ENCODE measurements at places on chromosomes 6 and 20.
A peak's percentile ranks its signal among the peaks of the same experiment; 100 is the strongest.

DNA sequence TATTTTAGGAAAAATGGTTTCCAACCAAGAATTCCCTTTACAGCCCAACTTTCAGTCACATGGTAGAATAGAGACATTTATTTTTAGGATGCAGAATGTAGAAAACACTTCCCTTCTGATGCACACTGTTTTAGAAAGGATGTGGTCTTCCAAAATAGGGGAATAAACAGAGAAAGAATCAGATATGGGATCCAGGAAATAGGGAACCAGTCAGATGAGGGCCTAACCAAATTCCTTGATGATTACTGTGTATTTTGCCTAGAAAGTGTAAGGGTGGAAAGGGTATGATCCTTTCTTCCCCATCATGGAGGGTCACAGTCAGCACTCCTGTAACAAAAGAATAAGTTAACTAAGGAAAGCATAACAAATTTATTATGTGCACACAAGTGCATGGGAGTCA, 27.4 kb downstream of the SLX4IP start:
- DNase-seq, result no peak

GRCh38 chr6:22146931-22147701, 149.7 kb downstream of the PRL start:
- no peak for DNase-seq

- no peak for DNase-seq
Measured at GRCh38 chr6:15447546-15448267, 201.8 kb downstream of the JARID2 start.

DNA sequence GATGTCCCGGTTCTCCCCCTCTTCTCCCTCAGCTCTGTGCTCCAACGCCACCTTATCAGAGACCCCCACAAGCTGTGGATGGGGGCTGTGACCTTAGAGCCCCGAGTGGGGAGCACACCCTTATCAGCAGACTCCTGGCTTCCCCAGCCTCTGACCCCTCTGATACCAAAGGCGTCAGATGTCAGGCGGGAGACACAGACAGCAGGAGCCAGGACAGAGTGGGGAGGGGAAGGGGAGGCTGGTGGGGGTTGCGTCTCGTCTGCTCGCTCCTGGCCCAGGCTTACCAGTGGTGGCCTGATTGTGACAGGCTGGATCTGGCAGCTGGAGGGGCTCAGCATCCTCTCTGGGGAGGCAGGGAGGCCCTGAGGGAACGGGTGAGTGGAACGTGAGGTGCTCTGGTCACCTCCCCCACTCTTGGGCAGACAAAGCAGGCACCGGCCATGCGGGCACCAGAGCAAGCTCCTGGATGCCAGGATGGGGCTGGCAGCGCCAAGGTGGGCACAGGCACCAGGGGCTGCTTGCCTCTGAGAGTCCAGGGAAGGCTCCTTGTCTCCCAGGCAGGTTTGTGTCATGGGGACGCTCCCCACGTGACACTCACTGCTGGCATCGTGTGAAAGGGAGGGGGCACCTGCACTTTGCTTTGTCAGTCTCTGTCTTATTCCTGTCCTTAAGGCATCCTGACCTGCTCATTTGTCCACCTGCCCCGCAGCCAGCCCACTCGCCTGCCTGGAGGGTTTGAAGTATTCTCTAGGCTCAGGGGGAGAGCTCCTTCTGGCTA, 27.8 kb upstream of the GATA5 start:
- no peak for DNase-seq

GRCh38 chr20:25046181-25046641, 11.7 kb downstream of the ACSS1 start:
- no peak for DNase-seq

GRCh38 chr6:63188828-63189227, 22.4 kb upstream of the FKBP1C start:
- no peak for DNase-seq

DNA sequence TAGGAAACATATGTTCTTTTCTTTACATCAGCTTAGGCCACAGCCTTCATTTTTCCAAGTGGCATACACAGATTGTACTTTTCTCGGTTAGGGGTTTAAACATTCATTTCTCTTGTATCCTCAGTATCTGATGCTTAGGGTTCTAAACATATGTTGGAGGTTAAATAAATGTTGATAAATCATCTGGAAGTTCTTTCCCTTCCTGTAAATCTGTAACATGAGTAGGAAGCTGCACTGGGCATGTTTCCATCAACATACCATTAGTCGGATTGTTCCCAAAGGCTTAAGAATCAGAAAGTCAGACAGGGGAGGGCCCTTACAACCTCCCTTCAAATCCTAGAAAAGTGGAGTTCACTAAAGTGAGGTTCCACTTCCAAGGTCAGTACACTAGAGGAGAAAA, 54.8 kb upstream of the BCLAF1 start:
- no peak for DNase-seq

- peak; percentile 28 for DNase-seq
Measured at GRCh38 chr6:140586426-140587061, 1212.1 kb upstream of the CITED2 start.

GRCh38 chr6:156729248-156729647, 47.9 kb upstream of the ARID1B start:
- no peak for DNase-seq

GRCh38 chr6:57315111-57315510, 2.3 kb upstream of the PRIM2 start:
- DNase-seq, result no peak

GRCh38 chr6:5626727-5627426, 365.6 kb downstream of the FARS2 start:
- no peak for DNase-seq

DNA sequence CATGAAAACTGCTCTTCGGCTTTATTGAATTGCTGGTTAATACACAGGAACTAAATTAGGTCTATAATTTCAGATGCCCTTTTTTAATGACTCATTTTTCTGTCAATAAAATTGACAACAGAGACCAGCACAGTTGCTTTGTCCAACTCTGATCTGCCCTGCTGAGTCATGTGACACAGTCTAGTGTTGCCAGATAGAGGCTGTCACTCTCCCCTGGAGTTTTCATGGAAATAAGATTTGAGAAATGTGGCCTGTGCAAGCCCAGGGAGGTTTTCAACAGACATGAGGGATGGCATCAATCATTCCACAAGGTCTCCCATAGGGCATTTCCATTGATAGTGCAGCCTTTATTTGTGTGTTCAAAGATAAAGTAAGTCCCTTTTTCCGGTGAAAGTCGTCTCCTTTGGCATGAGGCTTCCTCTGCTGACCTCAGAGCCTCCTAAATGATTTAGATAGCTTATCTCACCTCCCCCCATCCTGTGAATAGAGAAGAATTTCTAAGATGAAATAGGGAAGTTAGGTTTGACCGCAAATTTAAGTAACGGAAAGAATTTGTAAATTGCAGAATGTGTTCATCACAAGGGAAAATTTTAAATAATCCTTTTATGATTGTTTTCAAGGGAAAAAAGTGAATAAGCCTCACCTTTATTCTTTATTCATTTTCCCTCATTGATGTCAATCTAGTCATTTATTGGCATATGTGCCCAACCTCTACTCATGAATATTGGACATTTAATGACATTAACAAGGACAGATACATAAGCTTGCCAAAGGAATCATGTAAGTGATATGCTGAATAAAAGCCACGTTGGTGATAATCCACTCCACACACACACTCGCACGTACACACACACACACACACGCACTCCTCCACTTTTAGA, 277.7 kb downstream of the ADGB start:
- DNase-seq, result no peak

DNA sequence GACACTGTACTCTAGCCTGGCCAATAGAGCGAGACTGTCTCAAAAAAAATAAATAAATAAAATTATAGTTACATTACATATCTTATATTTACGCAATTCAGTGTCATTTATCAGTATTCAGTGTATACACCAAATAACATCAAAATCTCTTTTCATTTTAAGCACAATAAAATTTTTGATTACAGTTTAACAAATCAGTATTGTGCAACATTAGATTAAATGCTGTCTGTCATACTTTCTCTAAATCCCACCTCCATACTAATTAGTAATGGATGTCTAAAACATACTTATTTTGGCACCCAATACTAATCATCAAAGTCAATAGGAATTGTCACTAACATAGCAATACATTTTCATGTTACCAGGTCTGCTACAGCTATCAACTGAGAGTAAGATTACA, 27.4 kb downstream of the IBTK start:
- no peak for DNase-seq

DNA sequence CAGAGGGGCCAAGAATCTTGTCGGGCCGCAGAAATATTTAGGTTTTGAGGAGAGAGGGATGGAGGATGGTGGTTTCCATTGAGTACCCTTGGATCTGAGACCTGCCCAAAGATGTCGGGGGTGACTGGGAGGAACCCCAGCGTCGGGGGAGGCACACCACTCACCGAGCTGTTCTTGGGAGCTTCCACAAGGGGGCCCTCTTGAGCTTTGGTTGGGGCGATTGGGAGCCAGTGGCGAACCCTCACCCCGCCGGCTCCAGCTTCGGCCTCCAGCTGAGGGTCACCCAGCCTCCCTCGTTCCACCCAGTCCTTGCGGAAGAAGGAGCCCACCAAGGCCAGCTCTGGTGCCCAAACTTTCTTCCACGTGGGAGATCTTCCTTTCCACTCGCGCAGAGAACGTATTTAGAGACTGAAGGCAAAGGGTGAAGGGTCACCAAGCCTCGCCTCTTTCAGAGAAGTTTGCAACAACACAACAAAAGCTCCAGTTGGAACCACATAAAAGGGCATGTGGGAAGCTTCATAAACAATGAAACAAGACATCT, 33.6 kb downstream of the APCDD1L start:
- peak; percentile 85 for DNase-seq

GRCh38 chr6:51479296-51479695, 608.1 kb downstream of the PKHD1 start:
- DNase-seq, result no peak

GRCh38 chr6:20182069-20182468, 30.2 kb downstream of the MBOAT1 start:
- DNase-seq, result no peak

DNA sequence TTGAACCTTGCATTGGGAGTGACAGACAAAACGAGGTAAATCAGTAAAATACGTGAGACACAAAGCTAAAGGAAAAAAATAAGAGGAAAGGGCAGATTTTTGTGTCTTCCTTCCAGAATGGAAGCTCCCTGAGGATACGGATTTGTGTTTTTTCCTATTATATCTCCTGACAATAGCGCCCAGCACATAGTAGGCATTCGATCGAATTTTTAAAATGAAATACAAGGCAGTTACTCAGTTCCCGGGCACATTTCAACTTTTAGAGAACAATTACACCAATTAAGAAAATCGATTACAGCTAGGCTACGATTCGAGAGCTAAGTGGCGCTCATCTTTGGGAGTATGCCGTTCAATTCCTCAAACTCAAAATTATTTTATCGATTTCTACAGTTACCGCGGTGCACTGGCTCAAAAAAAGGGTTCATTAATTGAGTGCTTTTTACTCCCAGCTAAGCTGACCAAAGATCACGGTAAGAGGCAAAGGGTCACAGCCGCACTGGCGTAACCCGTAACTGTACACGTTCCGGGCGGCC, 443 bp downstream of the RMND1 start:
- DNase-seq, result no peak

- peak; percentile 53 for DNase-seq
Measured at GRCh38 chr20:10447028-10447427, 11.9 kb downstream of the SLX4IP start.

GRCh38 chr6:170209354-170210025, 81.4 kb downstream of the DLL1 start:
- DNase-seq, result no peak

GRCh38 chr20:10242166-10242565, 23.5 kb downstream of the SNAP25 start:
- no peak for DNase-seq

DNA sequence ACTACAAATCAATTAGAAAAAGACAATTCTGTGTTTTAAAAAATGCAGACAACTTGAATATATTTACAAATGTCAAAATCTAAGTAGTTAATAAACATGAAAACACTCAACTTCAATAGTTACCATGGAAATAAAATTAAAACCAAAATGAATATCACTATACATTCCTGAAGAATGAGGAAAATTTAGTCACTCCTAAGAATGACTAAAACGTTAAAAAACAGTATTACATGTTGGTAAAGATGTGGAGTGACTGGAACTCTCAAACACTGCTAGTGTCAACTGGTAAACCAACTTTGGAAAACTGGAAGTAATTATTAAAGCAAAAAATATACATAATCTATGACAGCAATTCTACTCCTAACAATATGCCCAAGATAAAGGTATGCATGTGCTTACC, 36.3 kb downstream of the AHI1 start:
- DNase-seq, result no peak

All from stimulated activated CD8-positive, alpha-beta memory T cell treated with anti-CD3 and anti-CD28 coated beads, Interleukin-4, amount 100 ng/mL, for 48 hours (primary cell).